Suppressor macrophage treated with lipopolysaccharide for 4 hours (primary cell): ENCODE measurements at places on chromosomes 12 and 14.

- DNase-seq, result peak; percentile 76
Measured at GRCh38 chr12:7092229-7092985, at the start of gene C1R. C1R (minus strand) TSS chr12:7092445; CDS start chr12:7092388, 57 bp downstream.

GRCh38 chr14:101251812-101252442, 309.4 kb upstream of the DIO3 start:
- DNase-seq, result no peak

- DNase-seq, result no peak
Measured at GRCh38 chr14:22928237-22929103, 706 bp downstream of the PRMT5 start.

GRCh38 chr12:44372259-44372658, 503.9 kb downstream of the NELL2 start:
- DNase-seq, result no peak

- DNase-seq, result no peak
Measured at GRCh38 chr14:68948686-68949600, 30.2 kb downstream of the ACTN1 start.

- no peak for DNase-seq
Measured at GRCh38 chr14:36268121-36268520, 52.3 kb downstream of the MBIP start.

GRCh38 chr12:6069437-6070093, 54.9 kb downstream of the VWF start:
- DNase-seq, result peak; percentile 91

- DNase-seq, result no peak
Measured at GRCh38 chr12:109777544-109777943, 55.7 kb downstream of the TRPV4 start.

- peak; percentile 55 for DNase-seq
Measured at GRCh38 chr14:45426685-45427282, 173.8 kb upstream of the MIS18BP1 start.

- DNase-seq, result no peak
Measured at GRCh38 chr12:67590149-67590790, 58.3 kb upstream of the DYRK2 start.

DNA sequence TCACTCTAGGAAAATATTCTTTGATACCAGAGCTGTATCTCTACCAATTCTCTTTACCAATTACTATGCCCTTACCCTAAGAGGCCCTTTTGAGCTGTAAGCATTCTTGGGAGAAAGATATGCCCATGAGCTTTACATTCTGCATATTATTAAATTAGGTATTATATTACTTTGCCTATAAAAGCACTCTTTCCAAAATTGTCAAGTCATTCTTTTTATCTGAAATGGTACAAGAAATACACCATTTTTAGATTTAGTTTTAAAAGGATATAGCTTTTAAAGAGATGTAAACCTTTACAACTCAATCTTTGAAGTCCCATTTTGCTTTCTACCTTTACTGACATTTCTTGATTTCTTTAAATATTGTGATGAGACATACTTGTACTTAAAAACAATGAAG, 343.5 kb downstream of the C12orf50 start:
- DNase-seq, result no peak

- DNase-seq, result peak; percentile 84
Measured at GRCh38 chr14:67680121-67680602, 5.7 kb upstream of the VTI1B start.

GRCh38 chr14:100348253-100348729, 25.2 kb downstream of the SLC25A47 start:
- no peak for DNase-seq

- DNase-seq, result no peak
Measured at GRCh38 chr14:104202259-104203070, 64.1 kb downstream of the KIF26A start.

DNA sequence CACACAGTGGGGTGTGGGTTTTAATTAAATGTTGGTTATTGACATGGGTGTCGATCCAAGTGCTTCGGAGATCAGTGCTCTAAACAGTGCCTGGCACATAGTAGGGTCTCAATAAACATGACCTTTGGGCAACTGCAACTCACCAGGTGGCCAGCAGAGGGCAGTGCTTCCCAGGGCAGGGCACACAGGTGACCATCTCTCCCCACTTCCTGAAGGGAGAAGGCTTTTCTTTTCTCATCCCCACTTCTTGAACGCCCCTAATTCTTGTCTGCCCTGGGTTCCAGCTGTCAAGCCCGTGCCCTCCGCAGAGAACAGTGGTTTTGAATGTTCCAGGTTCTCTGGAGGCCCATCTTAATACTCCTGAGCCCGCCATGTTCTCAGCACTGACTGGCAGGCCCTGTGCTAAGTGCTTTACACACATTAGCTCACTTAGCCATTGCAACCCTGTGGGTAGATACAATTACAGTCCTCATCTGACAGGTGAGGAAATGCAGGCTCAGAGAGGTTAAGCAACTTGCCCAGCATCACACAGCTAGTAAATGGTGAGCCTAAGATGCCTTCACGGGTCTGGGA, 16.3 kb downstream of the RAPGEF3 start:
- DNase-seq, result peak; percentile 47

DNA sequence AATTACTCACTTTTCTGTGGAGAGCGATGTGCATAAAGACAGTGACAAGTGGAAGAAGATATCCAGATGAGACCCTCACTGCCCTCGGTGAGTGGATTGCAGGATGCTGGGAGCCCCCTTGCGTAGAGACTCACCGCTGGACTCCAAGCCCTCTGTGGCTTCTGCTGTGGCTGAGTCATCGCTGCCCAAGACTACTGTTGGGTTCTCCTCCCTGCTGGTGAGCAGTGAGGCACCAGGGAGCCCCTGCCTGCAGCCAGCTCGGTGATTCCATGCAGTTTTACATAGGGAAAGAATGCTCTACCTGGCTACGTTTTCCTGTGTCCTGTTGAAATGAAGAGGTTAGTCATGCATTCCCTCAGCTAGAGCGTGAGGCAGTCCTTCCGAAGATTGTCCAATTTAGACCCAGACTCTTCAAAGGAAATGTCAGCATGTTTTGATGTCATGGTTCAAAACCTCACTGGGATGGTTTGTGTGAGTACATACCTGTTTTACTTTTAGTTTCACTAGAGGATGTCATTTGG, 28.2 kb downstream of the TRAF3 start:
- DNase-seq, result no peak

DNA sequence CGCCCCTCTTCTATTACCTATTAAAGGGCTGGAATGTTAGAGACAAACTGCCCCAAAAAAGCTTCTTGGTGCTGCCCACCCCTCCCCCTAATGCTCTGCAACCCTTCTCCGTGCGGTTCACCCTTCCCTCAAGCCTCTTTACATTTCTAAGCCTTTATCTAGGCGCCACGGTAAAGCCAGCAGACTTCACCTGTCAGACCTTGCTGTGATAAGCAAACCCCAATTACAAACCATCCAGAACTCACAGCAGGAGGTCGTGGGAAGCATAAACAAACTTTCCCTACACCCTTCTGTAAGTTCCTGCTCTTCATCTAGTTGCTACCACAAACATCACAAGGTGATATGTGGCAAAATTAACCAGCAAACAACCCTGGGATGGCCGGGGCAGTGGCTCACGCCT, 56.8 kb downstream of the MOK start:
- DNase-seq, result no peak

- DNase-seq, result no peak
Measured at GRCh38 chr12:39173726-39174125, 268.3 kb upstream of the CPNE8 start.

- DNase-seq, result peak; percentile 75
Measured at GRCh38 chr12:119544765-119545625, 48.6 kb upstream of the TMEM233 start.

DNA sequence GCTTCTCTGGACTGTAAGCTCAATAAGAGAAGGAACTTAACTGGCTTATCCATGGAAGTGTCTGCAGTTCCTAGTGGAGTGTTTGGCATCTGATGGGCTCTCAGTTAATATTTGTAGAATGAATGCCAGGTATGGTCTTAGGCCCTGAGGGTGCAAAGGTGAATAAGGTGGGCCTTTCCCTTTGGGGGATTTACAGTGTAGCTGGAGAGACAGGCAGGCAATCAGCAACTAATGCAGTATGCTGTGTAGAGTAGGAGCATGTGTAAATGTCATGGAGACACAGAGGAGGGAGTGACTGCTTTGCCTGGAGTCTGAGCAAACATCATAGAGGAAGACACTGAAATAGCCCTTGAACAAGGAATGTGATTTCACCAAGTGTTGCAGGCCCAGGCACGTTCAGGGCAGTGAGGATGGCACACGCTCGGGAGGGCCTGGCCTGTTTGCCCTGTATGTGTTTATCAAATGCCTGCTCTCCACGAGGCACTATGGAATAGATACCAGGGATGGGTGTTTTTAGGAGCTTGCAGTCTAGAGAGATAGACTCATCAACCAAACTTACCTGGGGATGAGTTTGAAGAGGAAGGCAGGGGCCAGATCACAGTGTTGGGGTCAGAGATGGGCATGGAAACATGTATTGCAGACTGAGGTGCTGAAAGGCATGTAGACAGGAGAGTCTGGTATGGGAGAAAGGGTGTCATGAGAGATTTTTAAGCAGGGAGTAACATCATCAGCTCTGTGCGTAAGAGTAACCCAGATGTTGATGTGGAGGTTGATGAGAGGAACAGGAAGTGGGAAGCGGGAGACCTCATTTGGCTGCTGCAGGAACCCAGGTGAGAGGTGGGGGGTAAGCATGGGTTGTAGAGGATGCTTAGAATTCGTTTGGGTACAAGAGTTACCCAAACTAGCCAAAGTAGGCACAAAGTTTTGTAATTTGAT, 54.1 kb downstream of the PLXNC1 start:
- DNase-seq, result no peak

DNA sequence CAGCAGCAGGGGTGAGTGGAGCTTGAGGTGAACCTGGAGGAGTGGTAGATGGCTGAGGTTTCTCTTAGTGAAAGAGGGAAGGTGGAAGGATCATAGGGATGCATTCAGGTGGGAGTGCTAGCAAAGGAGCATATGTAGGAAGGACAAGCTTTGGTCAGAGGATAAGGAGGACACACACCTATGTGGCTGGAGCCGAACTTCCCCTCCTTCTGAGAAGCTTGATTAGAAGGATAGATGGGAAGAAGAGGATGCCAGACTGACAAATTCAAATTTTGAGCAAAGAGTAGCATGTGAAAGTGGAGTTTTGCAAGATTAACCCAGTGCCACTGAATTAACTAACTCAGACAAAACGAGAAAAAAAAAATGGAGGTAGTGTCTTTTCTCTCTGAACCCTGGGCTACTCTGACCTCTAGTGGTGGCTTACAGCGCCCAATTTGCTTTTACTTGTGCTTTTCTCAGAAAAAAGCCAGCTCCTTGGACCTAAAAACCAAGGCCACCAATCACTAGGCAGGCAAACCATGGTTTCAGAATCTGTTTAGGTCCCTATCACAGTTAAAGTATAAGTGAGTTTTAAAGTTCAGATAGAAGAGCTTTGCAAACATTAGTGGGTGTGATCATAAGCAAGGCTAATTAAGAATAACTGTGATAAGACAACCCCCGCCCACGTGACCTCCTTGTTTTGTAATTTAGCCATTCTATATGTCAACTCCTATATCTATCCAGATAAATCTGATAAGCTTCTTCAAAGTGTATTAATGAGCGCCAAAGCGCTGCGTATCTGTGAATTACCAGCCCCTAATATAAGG, 15.5 kb downstream of the EMP1 start:
- DNase-seq, result peak; percentile 78

GRCh38 chr14:64326502-64326901, 32.3 kb upstream of the ESR2 start:
- DNase-seq, result no peak

DNA sequence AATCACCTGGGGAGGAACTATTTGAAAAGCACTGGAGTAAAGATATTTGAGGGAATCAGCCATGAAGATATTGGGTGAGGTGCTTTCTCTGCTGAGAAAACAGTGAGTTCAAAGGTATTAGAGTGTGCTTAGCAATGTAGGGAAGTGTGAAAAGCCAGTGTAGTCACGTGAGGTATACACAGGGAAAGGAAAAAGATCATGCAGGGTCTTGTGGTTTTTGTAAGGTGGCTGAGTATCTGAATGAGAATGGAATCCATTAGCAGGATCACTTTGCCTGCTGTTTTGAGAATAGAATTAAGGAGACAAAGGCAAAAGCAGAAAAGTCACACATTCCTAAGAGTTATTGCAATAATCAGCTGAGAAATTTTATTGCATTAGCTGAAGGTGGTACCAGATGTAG, 193.0 kb downstream of the PIK3C2G start:
- DNase-seq, result no peak

DNA sequence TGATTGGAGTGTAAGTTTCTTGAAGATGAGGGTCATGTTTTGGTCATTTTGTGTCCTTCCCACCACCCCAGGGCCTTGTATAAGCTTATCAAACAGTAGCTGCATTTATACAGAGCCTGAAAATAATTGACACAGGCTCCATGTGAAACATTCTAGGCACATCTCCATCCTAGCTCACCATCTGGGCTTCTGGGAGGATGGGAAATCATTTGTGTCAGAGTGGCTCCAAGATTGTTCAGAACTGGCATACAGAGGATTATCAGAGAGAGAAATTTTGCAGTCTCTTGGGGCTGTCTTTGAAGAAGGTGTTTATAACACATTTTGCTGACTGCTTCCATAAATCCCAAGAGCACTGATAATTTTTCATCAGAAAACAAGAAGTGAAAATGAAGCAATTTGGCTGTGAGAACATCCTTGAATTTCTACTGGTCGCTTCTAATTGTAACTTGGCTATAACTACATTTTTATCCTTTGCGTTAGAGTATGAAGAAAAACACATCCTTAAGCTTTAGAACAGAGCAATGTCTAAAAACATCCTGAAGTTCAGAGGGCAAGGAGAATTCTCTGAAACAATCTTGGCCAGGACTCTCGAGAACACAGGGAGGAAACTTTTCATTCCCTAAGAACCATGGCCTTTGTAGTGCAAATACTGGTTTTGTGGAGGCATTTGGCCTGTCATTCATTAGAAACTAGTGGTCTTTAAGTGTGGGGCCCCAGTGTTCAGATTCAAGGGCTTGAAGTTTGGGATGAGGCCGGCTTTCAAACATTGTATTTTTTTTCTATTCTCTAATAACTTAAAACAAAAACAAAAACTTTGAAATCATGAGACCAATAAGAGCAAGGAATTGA, 151.1 kb downstream of the DACT1 start:
- no peak for DNase-seq

GRCh38 chr12:76687981-76688380, 75.9 kb upstream of the ZDHHC17 start:
- no peak for DNase-seq

DNA sequence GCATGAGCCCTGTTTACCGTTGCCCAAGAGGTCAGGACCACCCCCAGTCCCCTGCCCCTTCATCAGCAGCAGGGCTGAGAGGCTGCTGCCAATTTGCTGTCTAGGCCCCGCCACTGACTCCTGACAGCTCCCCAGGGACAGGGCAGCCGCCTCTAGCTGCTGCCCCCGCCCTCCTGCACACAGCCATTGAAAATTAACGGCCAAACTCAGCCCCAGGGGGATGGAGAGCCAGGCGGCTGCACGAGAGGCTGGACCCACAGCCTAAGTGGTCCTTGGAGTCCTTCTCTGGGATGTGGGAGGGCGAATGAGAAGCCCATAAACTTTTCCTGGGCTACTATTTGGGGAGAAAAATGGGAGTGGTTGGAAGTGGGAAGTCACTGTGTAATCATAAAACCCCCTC, 4.6 kb downstream of the FOXN4 start:
- DNase-seq, result no peak
